NCI-H524 (cell line): ENCODE measurements at places on chromosomes 1 and 21.

- no peak for DNase-seq
Measured at GRCh38 chr21:44437371-44437695, 18.0 kb upstream of the LRRC3 start.

GRCh38 chr1:89682611-89683010 is 49.7 kb downstream of the LRRC8C start:
- DNase-seq = no peak

DNA sequence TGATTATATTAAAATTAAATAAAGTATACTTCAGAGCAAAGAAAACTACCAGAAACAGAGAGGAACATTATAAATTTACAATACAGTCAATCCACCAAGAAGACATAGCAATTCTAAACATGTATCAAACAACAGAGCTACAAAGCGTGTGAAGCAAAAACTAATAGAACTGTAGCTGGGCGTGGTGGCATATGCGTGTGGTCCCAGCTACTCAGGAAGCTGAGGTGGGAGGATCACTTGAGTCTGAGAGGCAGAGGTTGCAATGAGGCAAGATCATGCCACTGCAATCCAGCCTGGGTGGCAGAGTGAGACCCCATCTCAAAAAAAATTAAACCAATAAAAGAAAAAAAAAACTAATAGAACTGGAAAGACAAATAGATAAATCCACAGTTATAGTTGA is 12.3 kb downstream of the CCDC185 start:
- DNase-seq = no peak

- DNase-seq = no peak
Measured at GRCh38 chr1:94983171-94983739, 56.3 kb upstream of the CNN3 start.

DNA sequence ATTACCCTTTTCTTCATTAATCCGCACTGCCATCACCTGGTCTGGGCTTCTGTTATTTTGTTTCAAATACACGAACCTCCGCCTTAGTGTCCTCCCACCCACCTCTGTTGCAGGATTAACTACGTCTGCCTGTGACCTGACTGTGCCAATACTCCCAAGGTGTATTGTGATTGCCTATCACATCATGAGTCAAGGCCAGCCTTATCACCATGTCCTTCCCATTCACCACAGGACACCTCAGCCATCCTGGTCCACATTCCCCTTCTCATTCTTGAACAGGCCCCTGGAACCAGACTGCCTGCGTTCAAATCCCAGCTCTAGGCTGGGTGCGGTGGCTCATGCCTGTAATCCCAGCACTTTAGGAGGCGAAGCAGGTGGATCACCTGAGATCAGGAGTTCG is 14.4 kb downstream of the F11R start:
- DNase-seq = no peak

DNA sequence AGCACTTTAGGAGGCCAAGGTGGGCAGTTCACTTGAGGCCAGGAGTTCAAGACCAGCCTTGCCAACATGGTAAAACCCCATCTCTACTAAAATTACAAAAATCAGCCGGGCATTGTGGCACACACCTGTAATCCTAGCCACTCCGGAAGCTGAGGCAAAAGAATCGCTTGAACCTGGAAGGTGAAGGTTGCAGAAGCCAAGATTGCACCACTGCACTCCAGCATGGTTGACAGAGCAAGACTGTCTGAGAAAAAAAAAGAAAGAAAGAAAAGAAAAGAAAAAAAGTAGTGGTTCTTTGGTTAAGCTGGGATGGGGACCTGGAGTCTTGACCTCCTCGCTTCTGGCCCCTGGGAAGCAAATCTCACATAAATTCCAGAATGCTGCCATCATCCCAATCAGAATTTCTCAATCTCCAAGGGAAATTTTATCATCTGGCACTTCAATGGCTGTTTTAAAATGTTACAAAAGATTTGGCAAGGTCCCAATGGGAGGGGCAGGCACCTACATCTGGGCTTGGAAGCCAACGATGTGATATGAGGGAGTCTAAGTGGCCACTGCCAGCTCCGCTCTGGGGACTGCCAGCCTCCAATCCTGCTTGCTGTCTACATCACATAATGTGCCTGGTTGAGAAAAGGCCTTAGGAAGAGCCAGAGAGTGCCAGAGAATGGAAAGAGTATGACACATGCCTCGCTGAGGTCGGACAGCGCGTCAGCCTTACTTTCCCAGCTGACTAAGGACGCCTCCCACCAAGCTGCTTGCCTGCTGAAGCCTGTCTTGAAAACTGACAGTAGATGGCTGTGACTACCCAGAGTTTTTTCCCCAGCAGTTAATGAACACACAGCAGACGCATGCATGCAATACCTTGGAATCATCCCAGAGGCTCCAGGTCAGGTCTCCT is 42.1 kb upstream of the SRP9 start:
- DNase-seq = peak; percentile 57

GRCh38 chr21:30577766-30578165 is 12.4 kb downstream of the KRTAP22-2 start:
- DNase-seq = no peak

DNA sequence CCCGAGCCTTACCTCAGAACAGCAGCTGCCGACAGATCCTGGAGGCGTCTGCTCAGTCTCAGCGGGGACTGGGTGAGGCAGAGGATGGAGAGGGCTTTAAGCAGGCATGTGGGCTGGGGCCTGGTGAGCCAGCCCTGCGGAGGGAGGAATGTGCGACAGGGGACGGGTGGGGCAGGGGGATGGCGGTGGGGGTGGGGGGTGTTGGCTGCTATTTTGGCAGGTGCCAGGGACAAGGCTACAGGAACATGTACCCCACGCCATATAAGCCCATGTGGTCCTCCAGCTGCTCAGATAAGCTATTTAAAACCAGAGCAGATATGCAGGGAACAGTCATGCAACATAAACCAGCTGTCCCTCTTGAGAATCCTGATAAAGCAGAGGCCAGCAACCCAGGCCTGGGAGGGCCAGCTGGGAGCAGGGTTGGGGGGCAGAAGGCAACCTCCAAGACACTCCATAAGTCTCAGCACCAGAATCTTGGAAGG is at the start of gene TNNT2:
TNNT2 (minus strand) TSS at position 70 of the 482 bp plus-strand sequence. CDS start 4,426 bp downstream, outside the sequence.
- DNase-seq = peak; percentile 80

DNA sequence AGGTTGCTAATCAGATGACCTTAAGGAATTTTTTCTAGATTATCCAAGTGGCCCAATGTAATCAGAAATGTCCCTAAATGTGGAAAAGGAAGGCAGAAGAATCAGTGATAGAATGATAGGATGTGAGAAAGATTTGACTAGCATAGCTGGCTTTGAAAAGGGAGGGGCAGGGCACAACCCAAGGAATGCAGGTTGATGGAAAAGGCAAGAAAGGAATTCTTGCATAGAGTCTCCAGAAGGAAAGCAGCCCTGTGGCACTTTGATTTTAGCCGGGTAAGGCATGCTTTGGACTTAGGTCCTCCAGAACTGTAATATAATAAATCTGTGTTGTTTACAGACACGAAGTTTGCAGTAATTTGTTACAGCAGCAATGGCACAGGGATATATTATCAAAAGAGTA is 375.7 kb upstream of the B3GALT2 start:
- no peak for DNase-seq

GRCh38 chr1:154846565-154847442 is 23.3 kb downstream of the KCNN3 start:
- peak; percentile 16 for DNase-seq

- DNase-seq = no peak
Measured at GRCh38 chr1:116224111-116224510, 112.9 kb downstream of the MAB21L3 start.

DNA sequence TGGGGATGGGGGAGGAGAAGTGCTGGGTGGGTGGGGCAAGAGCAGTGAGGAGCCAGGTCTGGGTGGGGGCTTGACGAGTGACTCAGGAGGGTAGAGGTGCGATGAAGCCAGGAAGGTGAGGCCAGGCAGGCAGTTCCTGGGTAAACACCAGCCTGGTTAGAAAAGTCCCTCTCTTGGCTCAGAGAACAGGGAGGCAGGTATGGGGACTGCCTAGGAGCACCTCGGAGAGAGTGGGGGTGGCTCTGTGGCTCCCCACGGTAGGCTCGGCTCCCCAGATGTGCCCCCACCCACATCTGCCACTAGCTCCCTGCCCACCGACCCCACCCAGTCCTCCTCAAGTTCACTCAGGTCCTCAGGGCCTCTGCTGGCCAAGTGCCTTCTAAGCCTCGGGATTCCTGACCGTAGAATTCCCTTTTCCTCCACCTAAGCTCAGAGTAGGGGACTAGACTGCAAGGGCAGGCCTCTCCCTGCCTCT is 1.2 kb downstream of the HSPG2 start:
- DNase-seq = no peak

- peak; percentile 67 for DNase-seq
Measured at GRCh38 chr1:113811156-113811887, 954 bp downstream of the RSBN1 start.

GRCh38 chr1:179881642-179882252 is 338 bp upstream of the TOR1AIP1 start:
- DNase-seq = peak; percentile 79

- no peak for DNase-seq
Measured at GRCh38 chr1:74145086-74145485, 52.9 kb downstream of the LRRIQ3 start.

DNA sequence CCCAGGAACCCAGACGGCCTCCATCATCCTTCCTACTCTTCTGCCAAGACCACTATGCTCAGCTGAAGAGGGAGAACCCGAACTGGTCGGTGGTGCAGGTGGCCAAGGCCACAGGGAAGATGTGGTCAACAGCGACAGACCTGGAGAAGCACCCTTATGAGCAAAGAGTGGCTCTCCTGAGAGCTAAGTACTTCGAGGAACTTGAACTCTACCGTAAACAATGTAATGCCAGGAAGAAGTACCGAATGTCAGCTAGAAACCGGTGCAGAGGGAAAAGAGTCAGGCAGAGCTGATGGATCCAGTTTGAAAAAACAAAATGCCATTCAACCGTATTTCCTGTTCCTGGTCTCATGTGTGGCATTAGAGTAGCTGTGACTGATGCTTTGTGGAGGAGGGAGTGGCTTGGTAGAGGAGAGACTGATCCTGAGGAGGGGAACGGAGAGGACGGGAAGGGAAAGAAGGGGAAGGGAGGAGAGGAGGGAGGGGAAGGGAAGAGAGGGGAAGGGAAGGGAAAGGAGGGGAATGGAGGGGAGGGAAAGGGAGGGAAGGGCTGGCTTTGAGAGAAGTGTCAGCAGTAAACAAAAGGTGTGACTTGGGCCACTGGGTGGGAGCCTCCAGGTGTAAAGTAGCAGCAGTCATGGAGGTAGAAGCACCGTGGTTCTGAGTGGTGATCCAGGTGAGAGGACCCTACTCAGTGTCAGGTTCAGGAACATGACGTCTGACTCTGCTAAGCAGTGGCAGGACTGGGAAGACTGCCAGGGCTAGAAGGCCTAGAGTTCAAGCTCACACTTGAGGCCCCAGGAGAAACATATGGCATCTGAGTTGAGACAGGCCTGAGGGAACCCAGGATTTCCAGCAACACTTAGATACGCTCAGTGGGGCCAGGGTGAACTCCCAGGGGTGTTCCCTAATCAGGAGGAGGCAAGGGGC is 846 bp downstream of the HMGB4 start:
- peak; percentile 50 for DNase-seq

DNA sequence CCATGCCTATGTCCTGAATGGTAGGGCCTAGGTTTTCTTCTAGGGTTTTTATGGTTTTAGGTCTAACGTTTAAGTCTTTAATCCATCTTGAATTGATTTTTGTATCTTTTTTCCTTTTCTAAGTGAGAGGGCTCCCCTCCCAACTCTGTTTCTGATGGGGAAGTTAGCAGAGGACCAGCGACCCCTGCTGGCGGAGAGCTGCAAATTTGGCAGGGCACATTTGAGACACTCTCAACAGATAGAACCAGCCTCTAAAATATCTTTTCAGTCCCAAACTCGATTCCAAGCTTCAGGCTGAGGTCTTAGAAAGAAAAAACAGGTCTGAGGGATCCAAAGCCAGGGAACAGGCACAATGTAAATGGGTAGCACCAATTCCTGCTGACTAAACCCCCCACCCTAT is 32.5 kb downstream of the LRRC3 start:
- DNase-seq = no peak

DNA sequence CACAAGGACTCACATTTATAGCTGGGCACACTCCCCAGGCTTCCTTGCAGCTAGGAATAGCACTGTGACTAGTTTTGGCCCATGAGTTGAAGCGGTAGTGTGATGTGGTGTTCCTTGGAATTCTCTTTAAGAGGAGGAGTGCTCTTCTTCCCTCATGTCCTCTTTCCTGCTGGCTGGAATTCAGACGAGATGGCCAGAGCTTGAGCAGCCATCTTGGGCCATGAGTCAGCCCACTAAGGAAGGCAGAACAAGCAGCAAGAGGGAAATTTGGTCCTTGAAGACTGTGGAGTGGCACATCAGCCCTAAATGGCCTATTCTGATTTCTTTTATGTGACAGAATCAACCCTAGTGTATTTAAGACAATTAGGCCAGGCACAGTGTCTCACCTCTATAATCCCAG is 20.0 kb downstream of the HTR6 start:
- DNase-seq = no peak

GRCh38 chr1:110634086-110634454 is 27.9 kb upstream of the KCNA2 start:
- no peak for DNase-seq

DNA sequence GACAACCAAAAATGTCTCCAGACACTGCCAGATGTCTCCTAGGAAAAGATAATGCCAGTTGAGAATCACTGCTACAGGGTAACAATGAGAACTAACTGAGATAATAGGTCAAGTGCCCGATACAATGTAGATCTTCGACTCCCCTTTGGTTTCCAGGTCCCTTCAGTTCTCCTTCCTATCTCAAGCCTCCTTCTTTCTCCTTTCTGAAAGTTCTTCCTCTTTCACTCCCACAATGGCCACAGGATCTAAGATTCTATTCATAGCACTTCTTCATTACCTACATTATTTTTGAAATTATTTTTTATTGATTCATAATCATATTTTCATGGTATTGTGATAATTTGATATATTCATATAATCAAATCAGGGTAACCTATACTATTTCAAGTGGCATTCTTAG is 6.3 kb downstream of the PFDN2 start:
- DNase-seq = no peak

- DNase-seq = no peak
Measured at GRCh38 chr1:109241344-109241743, 8.0 kb upstream of the CELSR2 start.

- no peak for DNase-seq
Measured at GRCh38 chr1:107251839-107252238, 111.0 kb downstream of the NTNG1 start.

DNA sequence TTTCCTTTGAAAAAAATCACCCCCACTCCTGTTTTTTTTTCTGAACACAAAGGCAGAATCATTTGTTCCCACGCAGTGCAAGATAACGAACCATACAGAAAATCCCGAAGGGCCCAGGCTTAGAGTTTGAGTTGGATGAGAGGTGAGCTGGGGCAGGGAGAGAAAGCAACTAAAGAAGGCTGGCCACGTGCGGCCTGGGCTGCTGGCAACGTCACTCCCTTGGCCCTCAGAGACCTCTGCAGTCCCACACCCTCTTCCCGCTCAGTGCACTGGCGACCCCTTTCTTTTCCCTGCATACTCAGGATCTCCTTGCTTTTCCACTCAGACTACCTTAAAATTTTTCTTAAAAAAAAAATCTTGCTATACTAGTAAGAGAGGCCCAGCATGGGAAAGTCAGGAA is 28.2 kb upstream of the CRNN start:
- DNase-seq = no peak
